Omental fat pad (tissue), 4 donors: ENCODE measurements at places on chromosomes 1 and 21. TPM values are rescaled to one million over a fixed set of nuclear protein-coding genes. Genes with fewer than 3 reads are reported as not detected.

GRCh38 chr21:38286739-38287471 is 30.1 kb downstream of the KCNJ15 start:
- no peak for DNase-seq

GRCh38 chr1:202105571-202106339 is 17.0 kb upstream of the GPR37L1 start:
- no peak for DNase-seq

GRCh38 chr1:119083980-119084379 is 56.5 kb downstream of the WARS2 start:
- no peak for DNase-seq

DNA sequence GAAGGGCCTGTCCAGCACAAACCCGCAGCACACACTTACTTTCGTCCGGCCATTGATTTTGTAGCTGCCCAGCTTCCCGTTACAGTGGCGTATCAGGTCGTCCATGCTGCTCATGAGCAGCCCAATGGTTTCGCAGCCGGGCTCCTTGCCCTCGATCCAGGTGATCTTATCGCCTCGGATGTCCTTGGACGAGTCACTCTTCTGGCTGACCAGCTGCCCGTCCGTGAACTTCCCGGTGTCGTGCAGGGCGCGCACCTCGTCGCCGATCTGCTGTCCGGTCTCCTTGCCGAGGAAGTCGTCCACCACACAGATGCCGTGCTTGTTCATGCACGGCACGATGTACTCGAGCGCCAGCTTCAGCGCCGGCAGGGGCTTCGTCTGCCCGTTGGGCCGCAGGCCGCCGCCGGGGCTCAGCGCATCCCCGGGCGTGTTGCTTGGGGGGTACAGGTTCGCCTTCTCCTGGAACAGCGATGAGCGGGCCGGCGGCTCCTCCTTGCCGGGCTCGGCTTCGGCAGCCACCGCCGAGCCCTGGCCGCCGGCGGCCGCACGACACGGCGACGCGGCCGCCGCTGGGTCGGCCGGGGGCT is 1.0 kb downstream of the EGLN1 start:
- no peak for DNase-seq

DNA sequence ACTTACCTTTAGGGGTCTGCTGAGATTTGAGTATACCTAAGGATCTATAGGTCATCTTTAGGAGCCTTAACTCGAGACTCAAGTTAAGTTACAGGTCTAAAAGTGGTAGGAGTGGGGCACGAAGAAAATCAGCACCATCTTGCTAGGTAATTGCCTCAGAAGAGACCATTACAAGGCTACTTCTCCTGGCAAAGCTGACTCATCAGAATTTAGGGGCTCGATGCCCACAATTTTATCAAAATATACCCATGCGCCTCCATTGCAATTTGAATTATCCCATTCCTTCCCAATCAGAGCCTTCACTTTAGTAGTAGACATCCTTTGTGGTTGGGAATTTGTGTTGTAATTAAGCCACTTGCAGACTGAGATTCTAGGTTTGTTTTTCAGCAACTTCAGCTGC is 1994.3 kb downstream of the MRPL39 start:
- no peak for DNase-seq

GRCh38 chr1:97252076-97252475 is 530.5 kb downstream of the PTBP2 start:
- DNase-seq: no peak

DNA sequence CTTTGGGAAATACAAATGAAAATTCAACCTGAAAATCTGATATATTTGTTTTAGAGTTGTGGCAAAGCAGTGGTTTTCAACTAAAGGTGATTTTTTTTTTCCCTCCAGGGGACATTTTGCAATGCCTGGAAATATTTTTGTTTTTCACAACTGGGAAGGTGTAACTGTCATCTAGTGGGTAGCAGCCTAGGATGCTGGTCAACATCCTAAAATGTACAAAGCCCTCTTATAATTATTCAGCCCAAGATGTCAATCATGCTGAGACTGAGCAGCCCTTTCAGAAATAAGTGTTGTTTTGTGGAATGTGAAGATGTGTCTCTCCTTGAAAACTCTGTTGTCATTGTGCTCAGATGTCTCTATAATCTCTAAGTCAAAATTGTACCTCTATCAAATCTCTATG is 95.2 kb upstream of the NCAM2 start:
- no peak for DNase-seq

The IRF6 gene
- total RNA-seq: 1.4 TPM

The RORC gene
- total RNA-seq: 16.0 TPM

The HUNK gene
- total RNA-seq: 0.95 TPM

The CELA3A gene
- 2.4 TPM for total RNA-seq
